AG04450 (cell line): ENCODE measurements at places on chromosomes 11 and 22.
A peak's percentile ranks its signal among the peaks of the same experiment; 100 is the strongest.

DNA sequence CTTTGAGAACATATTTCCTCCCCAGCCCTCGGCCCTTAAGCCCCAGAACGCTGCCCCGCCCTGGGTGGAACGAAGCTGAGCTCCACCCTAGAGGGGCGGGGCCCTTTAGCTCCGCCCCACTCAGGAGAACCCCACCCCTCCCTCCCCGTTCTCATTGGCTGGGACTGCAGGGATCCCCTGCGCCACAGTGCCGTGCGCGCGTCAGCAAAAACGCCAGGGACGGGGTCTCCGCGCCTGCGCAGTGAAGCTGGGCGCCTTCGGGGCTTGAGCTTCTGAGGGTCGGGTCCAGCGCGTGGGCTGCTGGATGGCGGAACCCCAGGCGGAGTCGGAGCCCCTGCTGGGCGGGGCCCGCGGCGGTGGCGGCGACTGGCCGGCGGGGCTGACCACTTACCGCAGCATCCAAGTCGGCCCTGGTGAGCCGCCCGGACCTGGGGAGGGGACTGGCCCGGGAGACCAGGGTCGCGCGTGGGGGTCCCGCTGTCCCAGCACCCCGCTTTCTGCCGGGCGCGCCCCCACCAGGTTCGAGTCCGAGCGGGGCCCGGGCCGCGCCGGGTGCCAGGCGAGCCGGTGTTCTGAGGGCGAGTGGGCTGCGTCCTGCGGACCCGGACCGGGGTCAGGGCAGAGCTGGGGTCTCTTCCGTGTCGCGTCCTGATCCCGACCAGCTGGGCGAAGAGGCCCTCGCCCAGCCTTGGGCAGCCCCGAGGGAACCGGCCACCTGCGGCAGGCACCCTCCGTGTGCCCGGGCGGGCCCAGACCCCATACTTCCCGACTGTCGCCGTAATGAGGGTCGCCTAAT lies at the start of gene TPCN2:
TPCN2 (plus strand) TSS at position 239 of the 796 bp plus-strand sequence; CDS start at position 305, 66 bp downstream.
- peak; percentile 92 for DNase-seq

DNA sequence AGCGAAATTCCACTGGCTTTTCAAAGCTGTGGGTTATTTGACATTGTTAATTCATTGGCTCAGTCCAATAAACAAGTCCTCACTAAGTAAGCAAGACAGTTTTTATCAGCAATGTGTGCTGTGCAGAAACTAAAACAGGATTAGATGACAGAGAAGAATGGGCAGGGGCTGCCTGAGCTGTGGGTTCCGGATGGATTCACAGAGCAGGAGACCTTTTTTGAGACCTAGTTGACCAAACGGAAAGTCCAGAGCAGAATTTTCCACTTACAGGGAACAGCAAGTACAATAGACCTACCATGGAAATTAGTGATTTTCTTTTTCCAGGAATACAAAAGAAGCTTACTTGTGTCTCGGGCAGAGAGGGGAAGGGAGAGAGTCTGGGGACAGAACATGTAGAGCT lies 5.2 kb upstream of the KDM4F start:
- no peak for DNase-seq

DNA sequence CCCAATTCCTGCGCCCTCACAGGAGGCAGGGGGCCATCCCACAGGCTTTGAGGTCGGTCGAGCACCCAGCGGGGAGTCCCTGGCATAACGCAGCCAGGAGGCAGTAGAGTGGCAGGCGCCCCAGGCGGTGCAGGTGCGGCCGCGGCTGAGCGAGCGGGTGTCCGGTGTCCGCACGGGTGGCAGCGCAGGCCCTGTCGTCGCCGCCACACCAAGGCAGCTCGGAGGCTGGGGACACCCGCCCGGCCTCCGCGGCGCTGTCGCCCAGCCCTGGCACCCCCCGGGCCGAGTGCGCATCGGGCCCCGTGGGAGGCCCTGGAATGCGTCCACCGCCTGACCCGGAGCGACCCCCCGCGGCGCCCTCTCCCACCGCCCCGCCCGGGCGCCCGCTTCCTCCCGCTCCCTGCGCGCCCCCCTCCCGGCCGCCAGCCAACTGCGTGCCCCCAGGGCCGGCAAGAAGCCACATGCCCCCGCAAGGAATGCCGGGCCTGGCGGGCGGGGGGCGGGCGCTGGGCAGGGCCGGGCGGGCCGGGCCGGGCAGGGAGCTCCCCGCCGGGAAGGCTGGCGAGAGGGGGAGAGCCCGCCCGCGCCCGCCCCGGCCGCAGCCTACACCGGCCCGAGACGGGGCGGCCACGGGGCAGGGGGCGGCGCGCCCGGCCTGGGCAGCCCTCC lies 33.9 kb downstream of the PRDM11 start:
- no peak for DNase-seq

GRCh38 chr22:30054067-30054763 lies 26.0 kb upstream of the HORMAD2 start:
- DNase-seq: no peak

- DNase-seq: no peak
These were observed 118.6 kb downstream of the HIPK3 start for GRCh38 chr11:33375688-33376311.
